Activated CD4-positive, CD25-positive, alpha-beta regulatory T cell (primary cell): ENCODE measurements at places on chromosomes 3 and 15.
A peak's percentile ranks its signal among the peaks of the same experiment; 100 is the strongest.

DNA sequence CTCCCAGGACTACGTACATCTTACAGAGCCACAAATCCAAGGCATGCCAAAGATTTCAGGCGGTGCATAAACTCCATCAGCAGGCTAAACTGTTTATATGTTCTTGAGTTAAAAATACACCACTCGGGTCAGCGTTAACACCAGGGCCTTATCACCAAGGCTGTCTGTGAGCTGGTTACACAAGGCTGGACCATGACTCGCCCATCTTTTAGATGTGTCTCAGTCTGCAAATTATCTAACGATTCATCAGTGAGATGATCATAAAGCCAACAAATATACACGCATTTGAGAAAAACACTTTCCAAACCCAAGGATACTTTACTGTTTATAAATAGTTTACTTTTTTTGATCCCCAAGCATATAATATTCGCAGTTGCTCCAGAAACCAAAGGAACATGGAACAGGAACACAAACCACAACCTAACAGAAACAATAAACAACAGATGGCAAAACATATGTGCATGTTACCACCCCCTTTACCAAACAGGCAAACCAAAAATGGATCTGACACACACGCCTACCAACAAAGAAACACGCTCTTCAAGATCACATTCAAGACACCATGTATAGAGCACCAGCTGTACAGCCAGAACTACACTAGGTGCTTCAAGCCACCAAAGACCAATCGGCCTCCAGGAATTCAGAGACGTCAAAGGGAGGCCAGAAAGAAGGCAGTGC lies 15.4 kb downstream of the LRIG1 start:
- no peak for DNase-seq

GRCh38 chr15:81182756-81183438 lies 13.8 kb upstream of the IL16 start:
- DNase-seq: no peak

GRCh38 chr3:184811663-184811998 lies 335 bp upstream of the VPS8 start:
- DNase-seq: no peak

- no peak for DNase-seq
These were observed 24.9 kb downstream of the POMGNT2 start for GRCh38 chr3:43080726-43081568.

DNA sequence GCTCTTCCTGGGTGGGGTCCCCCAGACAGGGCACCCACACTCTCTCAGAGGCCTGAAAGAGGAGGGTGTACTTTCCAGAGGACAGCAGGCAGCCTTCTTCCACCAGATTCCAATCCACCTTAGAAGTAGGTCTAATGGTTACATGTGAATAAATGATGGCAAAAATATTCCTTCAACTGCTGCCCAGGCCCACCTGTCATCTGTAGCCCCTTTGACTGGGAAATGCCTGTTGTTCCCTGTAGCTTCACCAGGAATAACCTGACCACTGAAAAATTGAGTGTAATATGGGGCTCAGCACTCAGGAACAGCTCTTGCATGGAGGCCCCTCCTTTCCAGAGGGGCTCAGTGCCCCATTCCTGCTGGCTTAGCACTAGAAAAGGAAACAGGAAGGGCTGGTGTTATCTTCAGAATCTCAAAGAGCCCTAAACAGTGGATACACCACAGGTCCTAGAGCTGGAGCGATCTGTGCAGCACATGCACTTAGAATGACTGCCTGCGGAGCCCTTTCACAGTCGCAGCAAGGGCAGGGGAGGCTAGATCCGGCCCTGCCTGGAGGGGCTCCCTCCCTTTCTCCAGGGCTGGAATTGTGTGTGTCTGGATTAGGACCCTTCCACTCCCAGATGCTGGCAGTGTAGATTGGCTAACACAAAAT lies 32.1 kb downstream of the SLC22A14 start:
- no peak for DNase-seq

- DNase-seq: peak; percentile 58
These were observed 408 bp downstream of the WDR82 start for GRCh38 chr3:52277972-52278509.

- no peak for DNase-seq
These were observed 35.0 kb upstream of the TNFAIP8L3 start for GRCh38 chr15:51129535-51130188.

GRCh38 chr15:29822684-29823459 lies 604 bp upstream of the TJP1 start:
- no peak for DNase-seq

GRCh38 chr3:115165701-115166100 lies 18.6 kb upstream of the ZBTB20 start:
- no peak for DNase-seq

DNA sequence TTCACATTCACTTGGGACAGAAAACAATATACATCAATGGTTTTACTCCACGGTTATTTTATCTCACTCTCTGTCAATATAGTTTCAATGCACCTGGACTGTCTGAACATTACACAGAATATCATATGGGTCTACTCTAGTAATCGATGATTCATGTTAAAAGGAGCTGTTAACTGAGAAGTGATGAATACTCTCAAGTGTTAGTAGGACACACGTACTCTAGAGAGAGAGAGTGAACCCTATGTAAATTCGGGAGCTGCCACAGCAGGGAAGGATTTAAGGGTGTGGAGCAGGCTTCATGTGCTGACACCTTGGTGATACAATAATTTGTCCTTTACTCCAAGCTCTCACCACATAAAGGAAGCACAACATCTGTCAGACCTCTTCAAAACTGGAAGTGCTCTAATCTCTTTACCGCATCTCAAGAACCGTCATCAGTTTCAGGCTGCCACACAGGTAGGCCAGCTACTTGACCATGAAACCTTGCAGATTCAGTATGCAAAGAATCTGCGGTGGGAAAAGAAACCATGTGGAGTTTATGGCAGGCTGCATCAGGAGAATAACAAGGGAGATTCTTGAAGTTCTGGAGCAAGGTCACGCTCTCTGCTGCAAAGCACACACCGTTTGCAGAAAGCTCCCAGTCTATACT lies 199.2 kb upstream of the TMC3 start:
- no peak for DNase-seq

DNA sequence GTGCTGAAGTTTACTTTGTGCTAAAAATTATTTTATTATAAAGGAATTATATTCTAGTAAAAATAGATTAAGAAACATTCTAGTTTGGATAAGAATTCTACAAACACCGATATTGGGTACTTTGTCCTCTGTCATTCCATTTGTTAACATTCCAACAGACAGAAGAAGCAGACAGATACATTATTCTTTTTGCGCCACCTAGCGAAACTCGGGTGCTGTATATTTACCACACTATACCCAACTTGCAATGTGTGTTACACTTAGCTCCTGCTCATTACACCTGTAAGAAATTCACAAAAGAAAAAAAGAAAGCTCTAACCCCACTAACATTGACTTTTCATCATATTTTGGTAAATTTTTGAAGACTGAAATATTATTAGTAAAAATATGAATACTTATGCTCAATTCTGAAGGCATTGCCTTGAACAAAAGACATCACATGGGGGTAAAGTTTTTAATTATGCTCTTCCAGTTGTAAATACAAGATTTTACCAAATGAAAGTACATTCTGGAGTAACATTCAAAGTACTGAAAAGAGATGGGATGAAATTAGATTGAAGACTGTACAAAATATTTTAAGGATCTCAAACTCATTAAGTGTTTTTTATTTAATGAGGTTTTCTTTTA lies 136.5 kb upstream of the MLF1 start:
- no peak for DNase-seq

GRCh38 chr15:25900901-25901300 lies 37.8 kb upstream of the ATP10A start:
- DNase-seq: no peak

DNA sequence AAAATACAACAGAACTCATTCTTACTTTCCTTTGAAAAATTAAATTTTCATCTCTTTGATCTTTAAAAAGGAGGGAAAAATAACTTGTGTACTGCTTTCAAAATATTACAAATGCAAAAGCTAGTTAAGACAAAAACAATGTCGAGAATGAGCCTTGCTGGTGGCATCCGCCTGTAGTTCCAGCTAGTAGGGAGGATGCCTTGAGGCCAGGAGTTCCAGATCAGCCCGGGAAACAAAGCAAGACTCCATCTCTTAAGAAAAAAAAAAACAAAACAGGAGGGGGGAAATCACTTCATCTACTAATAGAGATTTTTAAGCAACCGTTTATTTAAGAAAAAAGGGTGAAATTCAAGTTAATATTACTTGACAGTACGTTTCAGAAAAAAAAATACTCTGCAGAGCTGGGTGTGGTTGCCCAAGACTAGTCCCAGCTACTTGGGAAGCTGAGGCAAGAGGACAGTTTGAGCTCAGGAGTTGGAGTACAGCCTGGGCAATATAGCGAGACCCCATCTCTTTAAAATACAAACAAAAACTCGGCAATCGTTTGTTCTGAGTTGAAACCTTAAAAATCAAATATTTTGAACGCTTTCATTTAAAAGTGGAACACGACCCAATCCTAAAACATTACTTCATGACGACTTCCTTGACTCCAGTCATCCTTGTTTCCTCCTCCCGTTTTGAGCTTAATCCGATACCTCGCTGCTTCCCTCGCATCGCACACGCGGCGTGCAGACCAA lies 1.2 kb downstream of the KPNA1 start:
- no peak for DNase-seq

- no peak for DNase-seq
These were observed 38.7 kb downstream of the CCR4 start for GRCh38 chr3:32990116-32990515.

DNA sequence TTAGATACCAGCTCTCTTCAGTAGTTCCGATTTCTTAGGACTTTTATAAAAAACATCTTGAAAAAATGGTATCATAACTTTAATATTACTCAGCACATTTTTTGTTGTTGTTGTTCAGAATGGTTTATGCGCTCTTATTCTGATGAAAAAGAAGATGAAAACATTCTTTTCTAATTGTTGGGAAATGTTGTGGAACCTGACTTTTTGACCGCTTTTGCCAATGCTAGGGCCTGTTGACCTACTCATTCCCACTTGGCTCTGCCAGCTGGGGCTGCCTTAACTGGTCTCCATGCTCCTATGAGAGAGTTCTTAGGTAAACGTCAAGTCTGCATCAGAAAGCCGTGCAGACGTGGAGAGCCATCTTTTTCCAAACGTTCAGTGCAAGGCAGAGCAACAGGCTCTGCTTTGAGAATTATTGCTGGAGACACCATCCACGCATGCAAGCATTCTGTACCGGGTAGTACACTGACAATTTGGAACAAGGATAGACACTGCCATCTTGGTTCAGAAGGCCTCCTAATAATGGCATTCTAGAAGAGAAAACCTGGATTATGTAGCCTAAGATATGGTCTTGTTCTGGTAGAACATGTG lies 176.8 kb downstream of the GHSR start:
- no peak for DNase-seq

- no peak for DNase-seq
These were observed 35.3 kb upstream of the KY start for GRCh38 chr3:134685929-134686802.

DNA sequence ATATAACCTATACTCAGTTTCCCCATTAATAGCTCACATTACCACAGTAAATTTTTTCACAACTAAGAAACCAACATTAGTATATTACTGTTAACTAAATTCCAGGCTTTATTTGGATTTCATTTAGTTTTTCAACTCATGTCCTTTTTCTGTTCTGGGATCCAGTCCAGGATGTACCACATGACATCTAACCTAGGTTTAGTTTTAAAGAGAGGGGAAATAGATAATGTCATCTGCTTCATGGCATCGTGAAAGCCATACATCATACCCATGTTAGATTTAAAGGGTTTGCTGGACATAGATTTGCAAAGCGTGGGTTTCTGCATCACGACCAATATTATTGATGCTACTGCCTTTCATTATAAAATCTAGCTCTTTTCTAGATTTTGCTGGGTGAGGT lies 33.2 kb upstream of the RPP14 start:
- no peak for DNase-seq

GRCh38 chr15:66476535-66476934 lies 21.0 kb downstream of the SNAPC5 start:
- no peak for DNase-seq

DNA sequence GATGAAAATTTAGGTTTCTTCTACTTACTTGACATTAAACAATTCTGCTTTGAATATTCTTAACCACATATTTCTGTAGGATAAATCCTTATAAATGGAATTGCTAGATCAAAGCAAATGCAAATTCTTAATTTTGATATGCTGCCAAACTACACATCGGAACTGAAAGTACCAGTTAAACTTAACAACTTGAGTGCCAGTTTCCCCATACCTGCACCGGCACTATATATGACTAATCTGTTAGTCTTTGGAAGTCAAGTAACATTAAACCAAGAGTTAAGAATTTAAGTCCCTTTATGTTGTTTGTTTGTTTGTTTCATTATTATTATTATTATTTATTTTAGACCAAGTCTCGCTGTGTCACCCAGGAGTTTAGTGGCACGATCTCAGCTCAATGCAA lies 103.9 kb upstream of the AKAP13 start:
- DNase-seq: no peak

GRCh38 chr3:40923143-40923542 lies 276.2 kb upstream of the CTNNB1 start:
- DNase-seq: no peak

- DNase-seq: no peak
These were observed 24.0 kb downstream of the NOX5 start for GRCh38 chr15:69038508-69038907.

GRCh38 chr3:108125550-108126071 lies 34.8 kb upstream of the CD47 start:
- no peak for DNase-seq

DNA sequence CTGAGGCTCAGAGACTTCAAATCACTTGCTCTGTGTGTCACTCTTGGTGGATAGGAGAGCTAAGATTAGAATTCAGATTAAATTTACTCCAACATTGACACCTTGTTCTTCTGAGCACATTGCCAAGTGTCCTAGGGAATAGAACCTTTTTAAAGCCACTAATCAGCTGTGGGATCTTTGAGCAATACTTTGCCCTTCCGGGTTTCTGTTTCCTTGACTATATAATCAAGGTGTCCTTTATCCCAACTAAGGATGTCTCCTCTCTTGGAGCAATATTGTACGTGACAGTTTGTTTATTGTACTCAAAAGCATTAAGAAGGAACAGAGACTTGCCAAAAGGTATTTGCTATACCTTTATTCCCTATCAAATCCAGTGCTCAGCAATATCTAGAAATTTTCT lies 170.9 kb upstream of the CADPS start:
- no peak for DNase-seq

- DNase-seq: no peak
These were observed 34.5 kb upstream of the CHST2 start for GRCh38 chr3:143084856-143085731.

- no peak for DNase-seq
These were observed 126.2 kb downstream of the TIGIT start for GRCh38 chr3:114420072-114420471.

GRCh38 chr3:37943631-37944314 lies 46.8 kb upstream of the VILL start:
- DNase-seq: no peak
